ENCODE measurements at places on chromosomes 1 and 21.

DNA sequence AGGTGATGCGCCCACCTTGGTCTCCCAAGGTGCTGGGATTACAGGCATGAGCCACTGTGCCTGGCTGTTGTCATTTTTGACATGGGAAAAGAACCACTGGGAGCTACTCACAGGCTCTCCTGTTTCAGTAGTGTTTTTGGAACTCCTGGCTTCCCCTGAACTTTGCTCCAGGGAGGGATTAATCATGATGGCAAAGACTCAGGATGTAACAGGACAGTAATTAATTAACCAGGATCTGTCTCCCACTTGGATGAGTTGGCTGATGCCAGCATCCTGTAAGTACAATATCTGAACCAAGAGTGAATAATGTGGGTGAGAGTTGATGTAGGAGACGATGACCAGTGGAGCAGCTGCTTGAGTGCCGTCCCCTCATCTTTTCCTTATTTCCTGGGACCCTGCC lies 4.9 kb downstream of the SFT2D2 start:
- DNase-seq, result no peak

DNA sequence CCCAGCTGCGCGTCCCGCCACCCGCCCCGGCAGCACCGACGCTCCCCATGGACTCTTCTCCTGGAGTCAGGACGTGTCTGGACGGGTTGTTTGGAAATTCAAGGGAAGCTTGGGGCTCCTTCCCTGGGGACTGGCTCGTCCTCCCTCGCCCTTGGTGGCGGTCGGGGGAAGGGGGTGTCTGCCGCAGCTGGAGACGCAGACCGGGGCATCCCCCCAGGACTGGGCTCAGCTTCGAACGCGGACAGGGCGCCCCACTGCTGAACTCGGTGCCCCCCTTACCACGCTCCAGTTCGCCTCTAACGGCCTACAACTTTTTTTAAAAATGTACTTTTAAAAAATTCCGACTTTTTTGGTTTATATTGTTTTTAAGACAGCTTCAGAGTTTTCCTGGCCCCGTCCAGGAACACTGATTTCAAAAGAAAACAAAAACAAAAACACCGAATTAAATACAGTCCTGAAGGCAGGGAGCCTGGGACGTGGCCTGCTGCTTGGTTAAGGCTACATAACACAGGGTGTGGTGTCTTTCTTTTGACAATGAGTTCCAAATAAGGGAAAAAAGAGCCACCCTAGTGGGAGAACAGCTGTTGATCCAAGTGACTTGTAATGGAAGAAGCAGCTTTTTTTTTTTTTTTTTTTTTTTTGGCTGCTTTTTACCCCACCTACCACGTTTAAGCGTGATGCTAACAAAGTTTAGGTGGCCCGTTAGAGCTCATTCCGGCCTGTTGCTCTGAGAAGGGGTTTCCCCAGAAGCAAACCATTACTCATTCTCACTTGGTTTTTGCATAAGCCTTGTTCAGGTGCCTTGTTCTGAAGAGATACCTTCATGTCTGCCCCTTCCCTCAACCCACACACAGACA lies 862 bp upstream of the DIPK1A start:
- peak; percentile 40 for DNase-seq

DNA sequence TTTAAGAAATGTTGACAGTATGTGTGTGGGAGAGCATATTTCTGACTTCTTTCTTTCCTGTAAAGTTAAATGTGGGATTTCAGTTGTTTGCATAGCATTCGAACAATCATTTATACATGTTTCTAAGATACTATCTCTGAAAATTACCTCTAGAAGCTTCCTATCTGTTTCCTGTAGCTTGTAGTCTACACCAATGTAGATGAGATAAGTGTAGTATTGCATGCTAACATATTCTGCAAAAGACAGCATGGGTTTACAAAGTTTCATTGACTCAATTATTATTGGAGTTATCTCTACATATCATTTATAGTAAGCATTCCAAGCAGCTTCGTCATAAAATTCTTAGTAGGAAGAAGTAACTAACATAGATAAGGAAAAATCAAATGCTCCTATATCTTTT lies 98.9 kb upstream of the DPYD start:
- no peak for DNase-seq

GRCh38 chr1:156577550-156577949 lies 2.0 kb upstream of the TTC24 start:
- peak; percentile 64 for DNase-seq

DNA sequence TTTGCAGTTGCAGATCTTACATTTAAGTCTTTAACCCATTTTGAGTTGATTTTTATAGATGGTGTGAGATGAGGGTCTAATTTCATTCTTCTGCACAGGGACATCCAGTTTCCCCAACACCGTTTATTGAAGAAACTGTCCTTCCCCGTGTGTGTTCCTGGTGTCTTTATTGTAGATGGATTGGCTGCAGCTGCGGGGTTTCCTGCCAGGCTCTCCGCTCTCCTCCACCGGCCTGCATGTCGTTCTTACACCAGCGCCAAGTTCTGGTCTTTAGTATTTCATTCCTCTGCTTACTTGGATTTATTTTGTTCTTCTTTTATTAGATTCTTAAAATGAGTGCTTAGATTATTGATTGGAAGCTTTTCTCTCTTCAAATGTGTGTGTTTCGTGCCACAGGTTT lies 98.9 kb upstream of the COL6A1 start:
- no peak for DNase-seq

- no peak for DNase-seq
Measured at GRCh38 chr1:147741065-147741464, 19.3 kb downstream of the GJA5 start.

DNA sequence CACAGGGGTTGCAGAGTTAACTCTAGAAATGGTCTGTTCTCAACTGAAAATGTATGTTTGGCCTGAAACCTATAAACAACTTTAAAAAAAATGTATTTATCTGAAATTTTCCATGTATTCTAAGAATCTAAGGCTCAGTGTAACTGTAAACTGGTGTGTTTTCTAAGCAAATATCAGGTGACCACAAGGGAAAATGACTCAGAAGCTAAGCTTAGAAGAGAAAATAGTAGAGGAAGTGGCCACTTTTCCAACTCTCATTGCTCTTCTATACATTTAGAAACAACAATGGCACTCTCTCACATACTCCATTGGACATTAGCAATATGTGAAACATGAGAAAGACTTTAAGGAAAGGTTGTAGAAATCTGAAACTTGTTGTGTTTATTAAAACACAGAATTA lies 7.5 kb downstream of the TNFSF18 start:
- DNase-seq, result no peak

- no peak for DNase-seq
Measured at GRCh38 chr1:227726924-227727599, 8.0 kb downstream of the JMJD4 start.

GRCh38 chr1:6694121-6694713 lies 7.4 kb downstream of the DNAJC11 start:
- no peak for DNase-seq

- no peak for DNase-seq
Measured at GRCh38 chr1:195866781-195867222, 741.4 kb downstream of the KCNT2 start.

DNA sequence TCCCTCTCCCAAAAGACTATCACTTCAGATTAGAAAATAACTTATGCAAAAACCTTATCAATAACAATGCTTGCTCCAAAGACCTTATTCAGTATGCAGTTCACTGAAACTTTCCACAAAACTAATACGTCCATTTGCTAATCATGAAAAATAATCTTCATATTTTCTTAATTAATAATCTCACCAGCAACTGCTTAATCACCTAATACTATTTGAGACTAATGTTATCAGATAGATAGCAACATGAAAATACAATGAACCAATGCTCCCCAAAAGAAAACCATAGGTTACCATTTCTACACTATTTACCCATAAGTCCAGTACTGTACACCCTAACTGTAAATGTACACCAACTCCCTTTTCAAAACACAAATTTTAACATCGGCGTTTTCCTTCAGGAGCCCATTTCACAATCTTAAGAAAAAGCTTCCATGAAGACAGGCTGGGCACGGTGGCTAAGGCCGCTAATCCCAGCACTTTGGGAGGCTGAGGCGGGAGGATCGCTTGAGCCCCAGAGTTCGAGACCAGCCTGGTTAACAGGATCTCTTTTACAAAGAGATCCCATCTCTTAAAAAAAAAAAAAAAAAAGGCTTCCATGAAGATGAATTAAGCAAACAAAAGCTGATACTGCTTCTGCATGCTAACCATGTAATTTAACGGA lies 1.7 kb downstream of the GNB1 start:
- no peak for DNase-seq

DNA sequence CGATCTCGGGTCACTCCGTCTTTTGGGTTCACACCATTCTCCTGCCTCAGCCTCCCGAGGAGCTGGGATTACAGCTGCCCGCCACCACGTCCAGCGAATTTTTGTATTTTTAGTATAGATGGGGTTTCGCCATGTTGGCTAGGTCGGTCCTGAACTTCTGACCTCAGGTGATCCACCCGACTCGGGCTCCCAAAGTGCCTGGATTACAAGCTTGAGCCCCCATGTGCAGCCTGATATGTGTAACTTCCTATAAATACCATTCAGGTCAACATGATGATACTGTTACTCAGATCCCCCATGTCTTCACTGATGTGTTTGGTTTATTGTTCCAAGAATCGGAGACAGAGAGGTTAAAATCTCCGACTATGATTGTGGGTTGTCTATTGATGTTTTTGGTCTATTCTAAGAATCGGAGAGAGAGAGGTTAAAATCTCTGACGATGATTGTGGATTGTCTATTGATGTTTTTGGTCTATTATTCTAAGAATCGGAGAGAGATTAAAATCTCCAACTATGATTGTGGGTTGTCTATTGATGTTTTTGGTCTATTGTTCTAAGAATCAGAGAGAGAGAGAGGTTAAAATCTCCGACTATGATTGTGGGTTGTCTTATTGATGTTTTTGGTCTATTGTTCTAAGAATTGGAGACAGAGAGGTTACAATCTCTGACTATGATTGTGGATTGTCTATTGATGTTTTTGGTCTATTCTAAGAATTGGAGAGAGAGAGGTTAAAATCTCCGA lies 17.0 kb downstream of the C1orf159 start:
- no peak for DNase-seq

DNA sequence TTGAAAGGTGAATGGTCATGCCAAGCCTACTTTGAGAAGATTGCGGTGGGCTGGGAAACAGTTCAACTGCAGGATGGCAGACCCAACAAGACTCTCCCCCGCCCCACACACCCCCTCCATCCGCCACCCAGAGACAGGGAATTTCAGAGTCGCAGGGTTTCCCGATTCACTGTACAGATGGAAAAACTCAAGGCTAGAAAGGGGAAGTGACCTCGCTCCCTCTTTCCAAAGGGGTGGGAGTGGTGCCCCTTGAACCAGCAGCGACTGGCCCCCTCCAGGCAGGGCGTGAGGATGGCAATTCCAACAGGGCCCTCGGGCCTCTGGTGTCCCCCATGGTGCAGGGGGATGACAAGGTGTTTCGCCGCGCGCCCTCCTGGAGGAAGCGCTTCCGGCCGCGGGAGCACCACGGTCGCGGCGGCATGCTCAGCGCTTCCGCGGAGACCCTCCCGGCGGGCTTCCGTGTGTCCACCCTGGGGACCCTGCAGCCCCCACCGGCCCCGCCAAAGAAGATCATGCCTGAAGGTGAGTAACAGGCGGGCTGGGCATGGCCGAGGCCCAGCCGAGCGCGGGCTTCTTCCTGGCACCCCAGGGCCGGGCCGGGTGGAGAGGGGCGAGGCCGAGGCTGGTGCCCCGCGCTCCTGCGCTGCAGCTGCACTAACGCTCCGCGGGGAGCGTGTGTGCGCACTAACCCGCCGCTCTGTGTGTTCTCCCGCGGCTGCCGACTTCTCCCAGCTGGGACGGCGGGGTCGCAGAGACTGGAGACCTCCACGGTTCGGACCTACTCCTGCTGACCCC lies 10.4 kb downstream of the MYOG start:
- DNase-seq, result no peak

DNA sequence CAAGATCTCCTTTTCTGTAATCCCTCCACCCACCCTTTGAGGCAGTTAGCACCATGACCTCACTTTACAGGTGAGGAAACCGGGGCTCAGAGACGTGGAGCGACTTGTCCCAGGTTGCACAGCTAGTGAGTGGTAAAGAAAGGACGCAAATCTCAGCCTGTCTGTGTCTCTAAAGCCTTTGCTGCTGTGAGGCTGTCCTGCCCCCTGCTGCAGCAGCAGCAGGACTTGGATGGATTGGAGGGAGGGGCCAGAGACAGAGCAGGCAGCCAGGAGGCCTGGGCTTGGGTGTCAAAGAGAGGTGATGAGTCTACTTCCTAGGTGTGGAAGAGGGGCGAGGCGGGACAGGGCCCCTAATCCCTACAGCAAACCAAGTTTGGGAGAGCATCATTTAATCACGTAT lies 69.6 kb downstream of the PTPRU start:
- DNase-seq, result no peak

GRCh38 chr1:165854101-165854845 lies 26.9 kb downstream of the UCK2 start:
- DNase-seq, result no peak

DNA sequence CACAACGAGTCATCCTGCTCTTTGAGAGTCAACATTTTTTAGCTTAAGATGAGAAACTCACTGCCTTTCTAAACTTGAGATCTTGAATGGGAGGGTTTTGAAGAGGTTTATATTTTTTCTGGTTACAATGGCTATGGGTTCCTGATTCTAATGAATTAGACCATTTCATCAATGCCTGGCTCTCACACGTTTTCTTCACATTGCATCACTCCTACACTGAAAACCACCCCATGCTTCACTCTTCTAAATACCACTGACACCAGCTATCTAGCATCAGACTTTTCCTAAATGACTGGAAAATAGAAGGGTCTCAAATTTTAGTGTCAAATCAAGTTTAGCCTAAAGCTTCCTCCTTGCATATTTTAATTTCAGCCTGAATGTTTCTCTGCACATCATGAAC lies 606.1 kb upstream of the USP24 start:
- DNase-seq, result no peak

- DNase-seq, result no peak
Measured at GRCh38 chr1:243415663-243416408, 160.0 kb downstream of the SDCCAG8 start.

- no peak for DNase-seq
Measured at GRCh38 chr1:76109901-76110560, 35.5 kb downstream of the ST6GALNAC3 start.

GRCh38 chr1:175054736-175055135 lies 12.9 kb upstream of the TNN start:
- DNase-seq, result no peak

DNA sequence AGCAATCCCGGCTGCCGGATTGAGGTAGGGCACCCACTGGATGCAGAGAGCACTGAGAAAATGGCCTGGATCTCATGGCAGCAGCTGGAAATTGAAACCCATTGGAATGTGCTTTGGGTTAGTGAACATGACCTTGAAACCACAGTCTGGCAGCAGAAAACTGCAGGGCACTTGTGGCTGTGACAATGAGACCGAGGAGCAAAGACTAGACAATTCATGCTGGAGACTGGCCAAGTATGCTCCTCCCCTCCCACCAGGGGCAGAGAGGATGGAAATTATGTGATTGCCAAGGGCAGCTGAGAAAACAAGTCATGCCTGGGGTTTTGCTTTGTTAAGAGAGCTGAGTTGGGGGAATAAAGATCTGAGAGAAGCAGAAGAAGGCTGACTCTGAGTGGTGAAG lies 60.7 kb downstream of the ZNF697 start:
- DNase-seq, result peak; percentile 44
